ENCODE measurements at places on chromosomes 13 and 19. TPM values are rescaled to one million over a fixed set of nuclear protein-coding genes. Genes with fewer than 3 reads are reported as not detected.

NOTCH3 gene
- 1.0 TPM for total RNA-seq

DNA sequence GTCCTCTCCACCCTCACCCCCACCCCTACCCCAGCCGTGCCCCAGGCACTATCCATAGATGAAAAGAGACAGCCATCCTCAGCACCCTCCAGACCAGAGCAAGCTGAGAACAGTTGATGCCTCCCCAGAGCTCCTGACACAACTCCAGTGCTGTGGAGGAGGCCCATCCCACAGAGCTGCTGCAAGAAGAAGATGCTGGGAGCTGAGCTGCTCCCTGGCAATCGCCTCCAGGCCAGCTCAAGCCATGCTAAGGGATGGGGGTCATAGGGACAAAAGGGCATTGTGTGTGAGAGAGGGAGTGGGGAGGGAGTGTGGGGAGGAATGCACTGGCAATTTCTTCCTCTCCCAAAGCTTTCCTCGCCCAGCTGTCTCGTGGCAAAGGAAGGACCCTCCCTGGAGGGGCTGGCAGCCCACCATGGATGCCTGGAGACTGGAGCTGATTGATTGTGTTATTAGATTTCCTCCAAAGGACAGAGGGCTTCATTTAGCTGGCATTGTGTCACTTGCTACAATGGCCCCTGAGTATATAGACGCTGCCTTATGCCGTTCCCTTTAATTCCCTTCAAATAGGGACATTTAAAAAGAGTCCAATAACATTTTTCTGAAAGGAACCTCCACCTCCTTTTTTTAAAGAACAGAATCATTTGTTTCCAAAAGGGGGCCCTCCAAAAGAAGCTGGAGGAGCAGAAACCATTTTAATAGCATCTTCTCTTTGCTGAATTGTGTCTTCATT lies 476.4 kb downstream of the FOXO1 start:
- no peak for DNase-seq

- no peak for DNase-seq
Measured at GRCh38 chr19:54105796-54106195, 3.1 kb downstream of the NDUFA3 start.

RXFP2 gene
- total RNA-seq, result not detected

DNA sequence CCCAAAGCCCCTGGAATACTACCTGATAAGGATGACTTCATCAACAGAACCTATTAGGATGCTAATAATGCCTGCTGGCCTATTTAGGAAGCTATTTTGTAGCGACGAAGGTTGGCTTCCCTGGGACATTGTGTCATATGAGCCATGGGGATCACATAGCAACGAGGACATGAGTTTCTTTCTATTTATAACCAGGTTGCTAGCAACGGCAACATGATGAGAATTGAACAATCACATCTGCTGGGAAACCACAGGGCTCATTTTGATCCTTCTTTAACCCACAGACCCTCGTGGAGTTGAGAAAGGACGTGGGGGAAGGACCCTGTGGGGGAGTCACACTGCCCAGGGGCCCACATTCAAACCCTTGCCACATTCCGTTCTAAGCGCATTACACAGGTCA lies 172.2 kb downstream of the COL4A1 start:
- DNase-seq, result no peak

GRCh38 chr13:97067017-97067895 lies 73.0 kb upstream of the OXGR1 start:
- peak; percentile 10 for DNase-seq

ZNF726 gene
- 8.9 TPM for total RNA-seq

- DNase-seq, result peak; percentile 83
Measured at GRCh38 chr13:107883561-107884175, 331.7 kb downstream of the LIG4 start.

DNA sequence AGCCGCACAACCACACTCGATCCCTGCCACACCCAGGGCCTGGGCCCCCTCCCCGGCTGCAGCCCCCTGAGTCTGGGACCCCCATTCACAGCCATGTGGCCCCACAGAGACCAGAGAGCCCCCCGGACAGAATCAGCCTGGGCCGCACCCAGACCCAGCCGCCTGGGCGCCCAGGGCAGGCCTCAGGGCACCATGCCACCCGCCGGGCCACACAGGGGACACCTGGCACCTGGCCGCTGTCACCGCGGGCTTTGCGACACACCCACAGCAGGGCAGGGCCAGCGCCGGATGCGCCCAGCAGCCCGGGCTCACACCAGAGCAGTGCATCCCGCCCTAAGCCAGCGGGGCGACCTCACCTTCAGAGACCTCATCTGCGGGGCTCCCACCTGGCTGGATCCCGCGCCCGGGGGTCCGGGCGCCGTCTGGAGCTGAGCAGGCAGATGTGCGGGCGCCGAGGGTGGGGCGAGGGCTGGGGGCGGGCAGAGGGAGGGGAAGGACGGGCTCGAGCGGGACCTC lies 443 bp downstream of the TBXA2R start:
- DNase-seq, result peak; percentile 41

DNA sequence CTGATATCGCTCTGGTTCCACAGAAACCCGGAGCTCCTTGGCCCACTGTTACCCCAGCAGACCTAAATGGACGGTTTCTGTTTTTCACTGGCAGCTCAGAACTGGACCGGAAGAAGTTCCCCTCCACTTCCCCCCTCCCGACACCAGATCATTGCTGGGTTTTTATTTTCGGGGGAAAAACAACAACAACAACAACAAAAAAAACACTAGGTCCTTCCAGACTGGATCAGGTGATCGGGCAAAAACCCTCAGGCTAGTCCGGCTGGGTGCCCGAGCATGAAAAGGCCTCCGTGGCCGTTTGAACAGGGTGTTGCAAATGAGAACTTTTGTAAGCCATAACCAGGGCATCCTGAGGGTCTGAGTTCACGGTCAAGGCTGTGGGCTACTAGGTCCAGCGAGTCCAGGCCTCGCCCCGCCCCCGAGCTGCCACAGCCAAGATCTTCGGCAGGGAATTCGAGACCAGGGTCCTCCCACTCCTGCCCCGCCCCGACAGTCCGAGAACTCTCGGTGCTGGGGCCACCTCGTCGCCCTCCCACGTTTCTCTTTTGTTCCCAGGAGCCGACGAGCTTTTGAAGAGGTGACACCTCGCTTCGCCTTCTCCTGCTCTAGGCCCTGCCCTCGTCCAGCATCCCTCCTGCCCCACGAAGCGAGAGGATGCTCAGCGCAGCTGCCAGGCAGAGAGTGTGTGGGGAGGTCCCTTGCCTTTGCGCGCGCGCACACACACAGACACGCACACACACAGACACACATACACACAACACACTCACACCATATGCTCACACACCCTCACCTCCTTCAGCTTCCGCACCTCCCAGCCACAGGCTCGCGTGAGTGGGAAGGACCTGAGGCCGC lies 8.8 kb downstream of the ZIC2 start:
- no peak for DNase-seq

- no peak for DNase-seq
Measured at GRCh38 chr13:19766591-19766990, 16.2 kb downstream of the PSPC1 start.

LCP1 gene
- 7.9 TPM for total RNA-seq

GRCh38 chr13:113531041-113531873 lies 40.7 kb upstream of the DCUN1D2 start:
- DNase-seq, result no peak

- no peak for DNase-seq
Measured at GRCh38 chr13:27259831-27260230, 8.5 kb downstream of the RPL21 start.

COL4A1 gene
- 261 TPM for total RNA-seq

GRCh38 chr19:313169-313987 lies 22.2 kb upstream of the PLPP2 start:
- DNase-seq, result no peak

CNMD gene
- total RNA-seq, result not detected

- DNase-seq, result peak; percentile 72
Measured at GRCh38 chr19:45152504-45153338, 8.1 kb downstream of the NKPD1 start.

MEF2B gene
- not detected for total RNA-seq

DNA sequence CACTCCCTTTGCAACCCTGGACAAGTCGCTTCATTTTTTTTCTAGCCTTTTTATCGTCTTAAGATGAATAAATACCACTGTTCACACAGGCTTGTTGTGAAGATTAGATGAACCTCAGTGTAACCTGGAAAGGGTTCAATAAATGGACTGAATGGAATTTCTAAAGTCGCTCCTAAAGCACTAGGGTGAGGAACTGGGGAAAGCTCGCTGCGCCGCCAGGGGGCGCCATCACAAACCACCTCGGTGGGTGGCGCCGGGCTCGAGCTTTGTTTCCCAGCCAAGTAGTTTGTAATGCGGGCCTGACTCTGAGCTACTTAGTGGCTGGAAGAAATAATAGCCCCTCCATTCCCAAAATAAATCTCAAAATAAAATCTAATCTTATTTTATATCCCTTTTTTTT lies 2.2 kb upstream of the CEACAM6 start:
- peak; percentile 71 for DNase-seq

DNA sequence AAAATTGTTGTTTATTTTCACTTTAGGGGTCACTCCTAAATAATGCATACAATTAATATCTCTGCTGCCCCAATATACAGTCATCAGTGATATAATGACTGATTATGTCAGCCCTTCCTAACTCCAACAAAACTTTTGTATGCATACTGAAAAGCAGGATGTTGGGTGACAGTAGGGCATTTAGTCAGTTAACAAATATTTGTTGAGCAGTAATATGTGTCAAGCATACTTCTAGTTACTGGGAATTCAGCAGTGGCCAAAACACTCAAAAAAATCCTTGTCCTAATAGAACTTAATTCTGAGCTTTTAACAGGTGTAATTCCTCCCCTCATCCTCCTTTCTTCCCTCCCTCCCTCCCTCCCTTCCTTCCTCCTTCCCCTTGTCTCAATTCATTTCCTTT lies 560.7 kb upstream of the KLHL1 start:
- no peak for DNase-seq

GRCh38 chr13:94309997-94310855 lies 169.3 kb downstream of the DCT start:
- peak; percentile 66 for DNase-seq

GRCh38 chr13:32019612-32020233 lies 11.9 kb upstream of the FRY start:
- DNase-seq, result peak; percentile 46

GRCh38 chr19:14164724-14165493 lies 28.5 kb upstream of the ASF1B start:
- DNase-seq, result no peak

HDGFL2 gene
- 57.4 TPM for total RNA-seq

DNA sequence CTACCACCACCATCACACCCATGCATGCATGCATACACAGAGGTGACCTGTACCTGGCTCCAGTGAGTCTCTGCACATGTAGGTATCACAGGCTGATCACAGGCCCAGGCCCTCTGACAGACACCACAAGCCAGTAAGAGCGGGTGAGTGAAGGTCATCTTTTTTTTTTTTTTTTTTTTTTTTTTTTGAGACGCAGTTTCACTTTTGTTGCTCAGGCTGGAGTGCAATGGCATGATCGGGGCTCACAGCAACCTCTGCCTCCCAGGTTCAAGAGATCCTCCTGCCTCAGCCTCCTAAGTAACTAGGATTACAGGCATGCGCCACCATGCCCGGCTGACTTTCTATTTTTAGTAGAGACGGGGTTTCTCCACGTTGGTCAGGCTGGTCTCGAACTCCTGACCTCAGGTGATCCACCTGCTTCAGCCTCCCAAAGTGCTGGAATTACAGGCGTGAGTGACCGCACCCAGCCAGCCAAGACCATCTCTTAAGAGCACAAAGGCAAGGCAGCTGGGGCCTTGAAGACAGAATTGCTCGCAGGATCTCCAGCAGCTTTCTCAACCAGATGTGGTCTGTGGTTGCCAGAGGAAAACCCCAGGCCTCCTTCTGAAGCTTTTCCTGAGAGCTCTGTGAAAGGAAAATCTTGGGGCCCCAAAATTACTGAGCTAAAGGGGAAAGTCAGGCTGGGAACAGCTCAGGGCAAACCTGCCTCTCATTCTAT lies 3.2 kb upstream of the NKG7 start:
- peak; percentile 36 for DNase-seq

DNA sequence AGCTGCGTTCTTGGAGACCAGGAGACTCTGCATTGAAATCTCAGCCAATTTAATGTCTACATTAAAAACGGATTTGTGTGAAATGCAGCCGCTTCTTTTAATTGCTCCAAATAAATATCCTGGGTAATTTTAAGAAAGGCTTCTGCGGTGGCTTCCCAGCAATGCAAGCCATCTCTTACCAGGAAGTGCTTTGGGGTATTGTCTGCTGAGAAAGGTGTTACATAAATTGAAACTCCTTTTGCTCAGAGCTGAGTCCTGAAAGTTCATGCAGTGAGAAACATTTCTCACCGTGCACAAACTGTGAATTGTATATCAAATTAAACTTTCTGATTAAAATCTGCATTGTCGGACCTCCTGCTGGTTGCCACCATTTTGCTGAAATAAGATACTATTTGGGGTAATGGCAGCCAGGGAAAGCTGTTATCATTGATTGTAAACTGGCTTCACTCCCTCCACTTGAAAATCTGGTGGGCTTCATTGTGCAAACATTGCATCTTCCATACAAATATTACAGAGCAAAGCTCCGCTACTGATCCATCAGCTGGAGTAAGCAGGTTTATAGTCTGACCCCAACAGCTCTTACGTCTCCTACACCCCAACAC lies 59.5 kb downstream of the ZIC5 start:
- DNase-seq, result no peak

ZNF626 gene
- 1.6 TPM for total RNA-seq

IZUMO2 gene
- total RNA-seq, result not detected

ERF gene
- total RNA-seq, result 23.8 TPM

GRCh38 chr13:111219280-111219679 lies 101.2 kb upstream of the TEX29 start:
- no peak for DNase-seq

- peak; percentile 7 for DNase-seq
Measured at GRCh38 chr13:26500618-26501320, 56.7 kb upstream of the WASF3 start.

GRCh38 chr13:87778128-87778527 lies 107.0 kb downstream of the SLITRK5 start:
- no peak for DNase-seq

MAB21L1 gene
- 0.65 TPM for total RNA-seq

- no peak for DNase-seq
Measured at GRCh38 chr13:100658363-100658762, 16.2 kb downstream of the TMTC4 start.

ZNF763 gene
- total RNA-seq, result not detected

DNA sequence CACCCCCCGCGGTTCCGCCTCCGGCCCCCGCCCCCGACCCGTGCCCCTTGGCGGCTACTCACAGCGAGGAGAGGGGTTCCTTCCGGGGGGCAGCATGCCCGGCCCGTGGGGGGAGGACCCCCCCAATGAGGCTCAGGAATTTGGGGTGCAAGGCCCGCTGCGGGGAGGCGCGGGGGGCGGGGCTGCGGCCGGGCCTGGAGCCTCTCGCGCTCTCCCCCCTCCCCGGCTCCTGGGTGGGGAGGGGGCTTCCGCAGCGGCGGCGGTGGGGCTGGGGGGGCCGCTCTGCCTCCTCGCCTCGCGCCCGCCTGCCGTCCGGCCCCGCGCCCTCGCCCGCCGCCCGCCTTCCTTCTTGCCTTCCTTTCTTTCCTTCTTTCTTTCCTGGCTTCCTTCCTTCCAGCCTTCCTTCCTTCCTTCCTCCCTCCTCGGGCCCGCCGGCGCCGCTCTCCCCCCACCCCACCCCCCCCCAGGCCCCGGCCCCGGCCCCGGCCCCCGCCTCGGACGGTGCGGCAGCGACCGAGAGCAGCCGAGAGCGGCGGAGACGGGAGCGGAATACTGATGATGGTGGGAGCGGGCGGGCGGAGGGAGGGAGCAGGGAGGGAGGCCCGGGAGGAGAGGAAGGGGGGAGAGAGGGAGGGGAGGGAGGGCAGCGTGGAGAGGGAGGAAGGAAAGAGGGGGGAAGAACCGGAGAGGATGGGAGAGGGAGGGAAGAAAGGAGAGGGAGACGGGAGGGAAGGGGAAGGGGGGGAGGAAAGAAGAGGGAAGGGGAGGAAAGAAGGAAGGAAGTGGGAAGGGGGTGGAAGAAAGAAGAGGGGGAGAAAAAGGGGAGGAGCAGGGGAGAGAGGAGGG lies at the start of gene LRRC4B:
Gene LRRC4B (minus strand): TSS at position 554 of the 846 bp plus-strand sequence. CDS start 19,597 bp downstream, outside the sequence.
- peak; percentile 55 for DNase-seq

KLK14 gene
- total RNA-seq, result not detected
